RCC 7860 (cell line): ENCODE measurements at places on chromosomes 7 and 10.
A peak's percentile ranks its signal among the peaks of the same experiment; 100 is the strongest.

- DNase-seq = no peak
Measured at GRCh38 chr7:33802600-33802999, 102.7 kb upstream of the BMPER start.

DNA sequence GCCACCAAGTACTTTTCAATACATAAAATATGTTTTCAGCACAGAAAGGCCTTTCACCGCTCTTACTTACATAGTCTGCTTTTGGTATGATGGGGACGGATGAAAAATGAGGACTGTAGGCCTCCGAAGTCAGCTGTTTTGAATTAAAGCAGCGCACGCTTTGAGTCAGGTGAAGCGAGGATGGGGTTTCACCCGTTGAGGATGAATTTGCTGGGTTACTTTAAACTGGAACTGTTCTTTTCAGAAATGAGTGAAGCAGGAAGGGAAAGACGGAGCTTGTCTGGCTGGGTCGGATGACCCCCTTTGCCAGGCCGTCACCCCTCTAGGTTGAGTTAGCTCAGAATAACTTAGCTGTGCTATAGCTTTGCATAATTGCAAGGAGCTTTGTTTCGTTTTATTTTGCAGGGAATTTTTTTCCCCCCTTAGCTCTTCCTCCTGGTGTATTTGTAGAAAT lies 40.0 kb downstream of the CUX1 start:
- DNase-seq = no peak

DNA sequence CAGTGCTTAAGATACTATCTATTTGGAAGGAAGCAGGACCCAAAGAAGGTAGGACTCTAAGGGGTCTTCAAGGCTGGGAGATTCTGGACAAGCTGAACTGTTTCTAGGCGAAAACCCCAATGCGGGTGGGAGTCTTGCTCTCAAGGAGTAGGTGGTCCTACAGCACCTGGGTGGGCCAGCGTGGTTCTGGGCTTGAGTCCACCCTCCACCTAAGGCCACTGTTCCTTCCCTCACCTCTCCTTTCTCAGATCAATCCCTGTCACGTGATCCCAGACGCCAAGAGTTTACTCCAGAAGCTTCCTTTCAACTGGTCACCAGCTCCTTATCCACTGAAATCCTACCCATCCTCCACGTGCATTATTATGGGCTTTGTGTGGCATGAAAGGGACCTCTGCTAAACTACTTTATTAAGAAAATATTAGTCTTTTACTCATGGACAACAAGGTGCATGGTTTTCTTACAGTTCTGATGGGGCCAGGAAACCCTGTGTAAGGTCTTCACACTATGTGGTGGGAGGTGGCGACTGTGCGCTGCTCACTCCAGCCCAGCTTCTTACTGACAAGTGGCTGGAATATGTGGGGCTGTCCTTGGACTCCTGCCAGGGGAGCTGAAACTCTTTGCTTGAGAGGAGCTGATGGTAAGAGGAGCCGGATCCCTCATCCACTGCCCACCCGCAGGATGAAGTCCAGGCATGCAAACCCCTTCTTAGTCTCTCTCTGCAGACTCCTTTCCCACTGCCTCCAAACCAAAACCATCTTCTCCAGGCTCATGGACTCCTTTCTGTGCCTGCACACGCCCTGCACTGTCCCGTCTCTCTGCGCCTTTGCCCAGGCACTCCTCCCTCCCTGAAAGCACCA lies 1.6 kb downstream of the ZNF746 start:
- DNase-seq = peak; percentile 54

DNA sequence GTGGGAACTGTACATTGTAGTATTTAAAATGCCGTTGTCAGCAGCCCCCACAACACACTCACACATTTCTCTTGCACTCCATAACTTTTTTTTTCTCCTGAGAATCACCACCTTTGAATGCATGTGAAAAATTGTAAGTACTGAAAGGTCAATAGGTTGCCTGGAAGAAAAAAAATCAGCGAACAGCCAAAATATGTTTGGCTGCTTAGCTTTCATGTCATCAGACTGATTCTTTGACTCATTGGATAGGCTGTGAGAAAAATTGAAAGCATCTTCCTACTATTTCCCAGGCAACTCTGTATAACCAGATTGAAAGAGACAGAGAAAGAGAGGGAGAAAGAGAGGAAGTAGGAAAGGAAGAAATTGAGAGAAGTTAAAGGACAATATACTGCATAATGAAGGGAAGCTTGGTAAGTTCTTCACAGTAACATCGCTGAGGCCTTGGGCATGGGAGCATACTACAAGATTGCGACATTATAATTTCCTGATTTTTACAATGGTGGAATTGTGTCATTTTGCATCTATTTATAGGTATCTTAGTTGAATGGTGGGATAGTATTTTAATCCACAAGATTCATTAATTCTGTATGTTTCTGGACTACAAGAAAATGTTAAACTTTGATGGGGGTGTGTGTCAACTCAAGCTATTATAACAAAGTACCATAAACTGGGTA lies 249.3 kb upstream of the KCND2 start:
- DNase-seq = no peak

- DNase-seq = no peak
Measured at GRCh38 chr10:96890172-96890513, 58.0 kb downstream of the LCOR start.
